A673 (cell line): ENCODE measurements at places on chromosomes 4 and X.

GRCh38 chrX:20378233-20378920 is 111.7 kb upstream of the RPS6KA3 start:
- DNase-seq = no peak

- DNase-seq = no peak
These were observed 698 bp downstream of the AFF1 start for GRCh38 chr4:86935566-86935852.

- DNase-seq = peak; percentile 10
These were observed 1299.5 kb downstream of the FSTL5 start for GRCh38 chr4:160864253-160864652.

DNA sequence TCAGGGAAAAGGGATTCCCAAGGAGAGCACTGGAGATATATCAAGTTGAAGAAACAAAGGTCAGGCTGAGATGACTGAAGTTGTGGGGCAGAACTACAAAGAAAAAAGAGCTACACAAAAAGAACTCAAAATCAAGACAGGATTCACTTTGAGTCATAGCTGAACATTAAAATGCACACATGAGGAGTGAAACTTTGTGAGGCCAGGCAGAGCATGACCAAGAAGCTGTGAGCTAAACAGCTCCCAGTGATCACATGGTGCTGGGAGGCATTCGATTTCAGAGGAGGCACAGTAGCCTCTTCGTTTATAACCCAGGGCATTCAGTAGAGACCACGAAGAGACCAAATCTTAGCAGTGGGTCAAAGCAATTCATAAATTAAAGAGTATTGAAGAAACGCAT is 145.3 kb downstream of the ATRX start:
- DNase-seq = no peak

DNA sequence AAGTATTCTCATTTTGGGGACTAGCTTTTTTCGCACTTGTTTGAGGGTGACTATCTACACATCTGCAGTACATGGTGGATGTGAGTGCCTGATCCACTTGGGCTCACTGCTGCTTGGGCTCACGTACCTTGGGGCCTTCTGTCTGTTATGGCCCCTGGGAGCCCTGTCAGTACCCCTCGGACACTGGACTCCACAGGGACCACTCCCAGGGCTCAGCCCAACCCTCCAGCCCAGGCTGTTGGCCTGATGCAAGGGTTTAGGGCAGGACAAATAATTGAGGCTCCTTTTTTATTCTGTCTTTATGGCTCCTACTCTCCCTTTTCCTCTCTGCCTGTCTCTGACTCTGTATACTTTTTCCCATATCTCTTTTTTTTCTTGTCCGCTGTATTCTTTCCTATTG is 32.7 kb upstream of the MSN start:
- no peak for DNase-seq
